SK-N-SH treated with all-trans-retinoic acid at 6 μM for 48 hours (cell line): ENCODE measurements at places on chromosomes 2 and 18.

- ATAC-seq: peak; percentile 59
Measured at GRCh38 chr18:48928787-48929186, 22.0 kb downstream of the SMAD7 start.

DNA sequence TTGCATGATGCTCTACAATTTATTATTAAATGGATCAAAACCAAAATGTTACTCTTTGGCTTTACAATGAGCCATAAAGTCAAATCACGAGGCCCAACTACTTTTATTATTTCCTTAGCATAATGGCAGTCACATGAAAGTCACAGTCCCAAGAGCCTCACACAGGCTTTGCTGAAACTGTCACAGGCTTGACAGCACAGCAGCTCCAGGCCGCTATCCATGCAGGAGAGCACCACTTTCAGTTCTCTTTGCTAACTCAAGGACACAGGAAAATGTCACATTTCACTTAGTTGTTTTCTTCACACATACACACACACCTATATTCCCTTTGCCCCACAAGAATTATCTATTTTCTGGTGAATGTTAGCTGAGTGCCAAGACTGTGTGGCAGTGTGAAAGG is 11.1 kb upstream of the MSGN1 start:
- ATAC-seq: no peak

- no peak for ATAC-seq
Measured at GRCh38 chr2:5719629-5720334, 27.6 kb downstream of the SOX11 start.

GRCh38 chr2:20972792-20973565 is 70.9 kb downstream of the APOB start:
- ATAC-seq: no peak

DNA sequence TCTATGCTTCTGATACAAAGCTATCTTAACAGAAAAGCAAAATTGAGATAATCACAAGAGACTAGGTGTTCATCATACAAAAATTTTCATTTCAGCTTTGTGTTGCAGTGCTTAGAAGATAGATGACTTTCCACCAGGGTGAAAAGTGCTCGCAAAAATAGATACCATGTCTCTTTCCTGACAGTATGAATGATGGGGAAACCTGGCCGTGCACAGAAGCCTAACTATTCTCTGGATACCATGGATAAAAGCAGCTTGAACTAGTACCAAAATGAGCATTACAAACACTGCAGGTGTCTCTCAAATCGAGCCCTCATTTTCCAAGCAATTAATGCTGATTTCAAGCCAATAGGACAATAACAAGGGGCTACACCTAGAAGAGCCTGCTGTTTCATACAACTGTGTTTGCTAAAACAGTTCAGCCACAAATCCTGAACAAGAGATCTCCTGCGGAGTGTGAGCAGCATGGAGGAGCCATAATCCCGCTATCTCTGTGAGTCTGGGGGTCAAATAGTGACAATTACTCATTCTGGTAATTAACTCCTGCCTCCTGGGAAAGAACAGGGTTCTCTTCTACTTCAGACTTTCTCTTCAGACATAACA is 507.6 kb downstream of the PID1 start:
- ATAC-seq: no peak

GRCh38 chr2:144414324-144414845 is 105.5 kb downstream of the ZEB2 start:
- no peak for ATAC-seq

GRCh38 chr2:98807929-98808328 is 77.0 kb upstream of the MGAT4A start:
- no peak for ATAC-seq
